RCC 7860 (cell line): ENCODE measurements at places on chromosomes 3 and 15.

DNA sequence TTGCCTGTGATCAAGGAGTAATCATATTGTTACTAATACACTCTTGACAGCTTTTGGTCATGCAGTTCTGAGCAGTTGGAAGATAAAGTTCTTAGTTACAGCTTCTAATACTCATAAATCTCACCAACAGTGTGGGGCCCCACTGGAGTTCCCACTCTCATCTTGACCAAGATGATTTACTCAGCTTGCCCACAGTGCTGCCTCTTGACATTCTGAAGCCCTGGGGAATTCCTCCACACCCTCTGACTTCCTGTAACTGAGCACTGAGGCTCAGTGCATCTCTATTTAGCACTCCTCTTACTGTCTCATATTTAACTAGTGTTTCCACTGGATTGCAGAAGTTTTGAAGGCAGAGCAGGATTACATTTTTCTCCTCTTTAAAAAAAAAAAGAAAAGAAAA is 1.9 kb upstream of the ARL6IP5 start:
- peak; percentile 72 for DNase-seq

GRCh38 chr3:41424543-41425300 is 225.4 kb downstream of the CTNNB1 start:
- DNase-seq: no peak

DNA sequence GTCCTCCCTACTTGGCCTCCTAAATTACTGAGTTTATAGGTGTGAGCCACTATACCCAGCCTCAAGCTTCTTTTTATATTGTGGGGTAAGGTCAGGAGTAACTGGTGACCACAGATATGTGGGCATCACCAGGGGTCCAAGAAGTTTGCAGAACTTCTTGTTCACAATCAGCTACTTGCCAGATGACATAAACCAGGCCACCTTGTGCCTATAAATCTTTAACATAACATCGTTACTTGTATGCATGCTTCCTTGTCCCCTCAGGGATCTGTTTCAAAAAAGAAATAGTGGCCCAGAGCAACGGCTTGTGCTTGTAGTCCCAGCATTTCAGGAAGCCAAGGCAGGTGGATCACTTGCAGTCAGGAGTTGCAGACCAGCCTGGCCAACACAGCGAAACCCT is 115.1 kb upstream of the FAM174B start:
- no peak for DNase-seq

- no peak for DNase-seq
These were observed 172.0 kb downstream of the VPS13C start for GRCh38 chr15:61888074-61888780.

- DNase-seq: no peak
These were observed 50.1 kb downstream of the C3orf20 start for GRCh38 chr3:14725013-14725412.

DNA sequence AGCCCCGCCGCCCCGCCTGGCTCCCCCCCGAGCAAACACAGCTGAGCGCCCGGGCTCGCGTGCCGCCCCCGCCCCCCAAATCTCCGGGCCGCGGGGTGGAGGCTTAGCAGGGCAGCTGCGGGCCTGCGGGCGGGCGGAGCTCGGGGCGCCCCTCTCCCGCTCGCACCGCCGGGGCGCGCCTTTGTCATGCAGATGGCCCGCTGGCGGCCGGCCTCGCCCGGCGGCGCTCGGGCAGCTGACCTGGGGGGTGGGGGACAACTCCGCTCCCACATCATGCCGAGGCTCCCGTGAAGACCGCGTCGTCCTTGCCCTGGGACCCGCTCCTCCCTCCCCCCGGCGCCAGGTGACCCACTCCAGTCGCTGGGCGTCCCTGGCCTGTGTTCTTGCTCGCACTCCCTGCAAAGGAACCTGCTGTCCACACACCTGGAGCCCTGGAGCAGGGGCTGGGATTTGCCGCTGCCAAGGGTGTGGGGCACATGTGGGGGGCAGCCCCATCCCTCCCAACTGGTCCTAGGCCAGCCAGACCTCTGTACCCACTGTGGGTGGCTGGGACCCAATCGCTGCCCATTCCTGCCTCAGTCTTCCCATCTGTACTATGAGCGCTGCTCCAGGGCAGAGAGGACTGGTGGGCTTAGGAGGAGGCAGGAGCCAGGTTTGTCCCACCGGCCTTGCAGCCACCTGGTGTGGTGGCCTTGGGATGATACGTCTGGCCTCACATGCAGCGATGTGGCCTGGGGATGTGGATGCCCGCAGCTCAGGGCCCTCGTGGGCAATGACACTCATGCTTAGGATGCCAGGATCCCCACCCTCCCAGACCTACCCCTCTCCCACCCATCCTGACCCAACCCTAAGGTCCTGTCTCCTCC is 33.5 kb downstream of the DNAJB8 start:
- DNase-seq: no peak

DNA sequence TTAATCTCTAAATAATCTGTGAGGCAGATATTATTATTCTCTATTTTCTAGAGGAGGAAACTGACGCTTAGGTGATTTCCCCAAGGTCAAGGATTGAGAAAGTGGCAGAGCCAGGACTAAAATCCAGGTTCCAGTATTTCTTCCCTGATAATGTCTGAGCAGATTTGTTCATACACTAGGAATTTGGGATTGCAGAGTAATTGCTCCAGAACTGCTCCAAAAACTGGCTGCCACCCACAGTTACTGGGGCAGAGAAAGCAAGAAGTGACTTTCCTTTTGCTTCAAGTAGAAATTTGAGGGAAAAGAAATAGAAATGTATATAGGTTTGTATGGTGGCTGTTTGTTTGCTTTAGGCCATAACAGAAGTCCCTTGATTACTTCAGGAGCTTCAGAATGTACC is 60.6 kb downstream of the SLC12A8 start:
- no peak for DNase-seq

DNA sequence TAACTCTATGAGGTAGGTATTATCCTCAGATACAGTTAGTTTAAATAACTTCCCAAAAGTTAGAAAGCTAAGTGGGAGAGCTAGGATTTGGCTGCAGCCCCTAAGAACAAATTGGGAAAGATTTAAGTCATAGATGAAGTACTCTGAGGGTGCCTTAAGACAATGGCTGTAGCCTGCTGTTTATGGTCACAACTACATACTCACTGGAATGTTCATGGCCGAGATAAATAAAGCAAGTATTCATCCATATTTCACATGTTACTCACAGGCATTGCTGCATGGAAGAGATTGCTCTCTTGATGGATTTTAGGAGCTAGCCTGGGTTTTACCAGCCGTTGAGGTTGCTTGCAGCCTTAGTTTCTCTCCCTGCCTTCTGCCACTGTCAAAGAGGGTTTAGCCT is 145.0 kb downstream of the CMSS1 start:
- DNase-seq: no peak

- no peak for DNase-seq
These were observed 79.4 kb upstream of the PRR23E start for GRCh38 chr3:127113571-127113891.

- no peak for DNase-seq
These were observed 178.1 kb downstream of the OPA1 start for GRCh38 chr3:193771011-193771652.

- DNase-seq: no peak
These were observed 38.6 kb upstream of the FSTL1 start for GRCh38 chr3:120489421-120489820.

- DNase-seq: no peak
These were observed 5.9 kb downstream of the SOX2 start for GRCh38 chr3:181717549-181718171.
